Left renal cortex interstitium (tissue), 4 donors: ENCODE measurements at places on chromosomes 6 and 20. TPM values are rescaled to one million over a fixed set of nuclear protein-coding genes. Genes with fewer than 3 reads are reported as not detected.

- no peak for DNase-seq
Observed at GRCh38 chr6:135936606-135937005, 85.1 kb downstream of the PDE7B start.

- no peak for DNase-seq
Observed at GRCh38 chr20:46303176-46303956, 4.9 kb downstream of the CDH22 start.

GRCh38 chr6:31426395-31427354 lies 23.3 kb downstream of the MICA start:
- no peak for DNase-seq

DNA sequence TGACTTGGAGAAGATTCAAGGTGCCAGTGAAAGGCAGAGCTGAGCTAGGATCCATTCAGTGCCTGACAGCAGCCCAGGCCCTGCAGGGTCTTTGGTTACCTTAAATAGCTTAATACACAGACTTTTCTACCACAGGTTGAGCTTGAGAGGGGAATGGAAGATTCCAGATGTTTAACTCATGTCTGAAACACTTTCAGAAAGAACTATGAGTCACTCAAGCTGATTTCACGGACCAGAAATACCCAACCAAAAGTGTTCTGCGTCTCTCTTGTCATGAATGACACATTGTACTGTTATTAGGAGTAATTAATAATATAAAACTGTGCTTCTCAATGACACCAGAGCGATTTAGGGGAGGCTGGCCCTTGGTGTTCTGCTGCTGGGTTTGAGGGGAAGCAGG lies 6.4 kb upstream of the PMEPA1 start:
- no peak for DNase-seq

DNA sequence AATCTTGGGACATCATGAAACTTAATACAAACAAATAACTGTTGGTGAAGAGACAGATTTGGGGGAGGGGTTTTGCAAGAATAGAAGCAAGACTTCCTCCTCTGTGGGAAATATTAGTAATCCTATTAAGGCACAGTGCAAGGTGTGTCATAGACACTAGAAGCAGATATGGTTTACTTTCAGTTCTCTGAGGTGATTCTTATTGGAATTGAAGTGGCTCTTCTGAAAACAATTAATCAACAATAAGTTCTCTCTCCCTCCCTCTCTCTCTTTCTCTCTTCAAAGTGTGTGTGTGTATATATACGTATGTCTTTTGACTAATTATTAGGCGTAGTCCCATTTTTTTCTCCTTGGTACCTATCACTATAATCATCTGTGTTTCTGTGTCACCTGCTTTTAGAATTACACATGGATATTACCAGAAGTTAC lies 99.8 kb downstream of the HIVEP2 start:
- no peak for DNase-seq

DNA sequence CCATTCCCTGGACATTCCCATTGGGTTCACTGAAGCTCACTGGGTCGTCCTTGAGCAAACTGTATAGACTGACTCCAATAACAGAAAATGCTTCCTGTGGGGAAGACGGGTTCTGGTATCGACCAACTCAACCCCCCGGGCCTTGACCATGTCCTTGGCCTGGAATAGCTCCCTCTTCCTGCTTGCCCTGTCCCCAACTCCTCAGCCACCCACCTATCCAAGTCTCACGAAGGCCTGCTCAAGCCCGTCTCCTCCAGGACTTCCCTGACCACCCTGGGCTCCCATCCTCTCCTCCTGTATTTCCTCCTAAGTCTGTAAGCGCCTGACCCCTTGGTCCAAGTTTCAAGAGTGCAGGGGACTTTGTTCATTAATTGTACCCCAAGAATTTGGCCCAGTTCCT lies 2.8 kb upstream of the HMGA1 start:
- DNase-seq, result no peak

Gene C6orf52
- 4.9 TPM for polyA plus RNA-seq

Gene OR2B6
- not detected for polyA plus RNA-seq

Gene FAXC
- polyA plus RNA-seq, result 5.6 TPM

Gene CYP39A1
- 6.8 TPM for polyA plus RNA-seq
